ENCODE measurements at places on chromosomes 7 and 10. TPM values are rescaled to one million over a fixed set of nuclear protein-coding genes. Genes with fewer than 3 reads are reported as not detected.

The SOSTDC1 gene
- 0.83 TPM for total RNA-seq

The PRPS1L1 gene
- not detected for total RNA-seq

DNA sequence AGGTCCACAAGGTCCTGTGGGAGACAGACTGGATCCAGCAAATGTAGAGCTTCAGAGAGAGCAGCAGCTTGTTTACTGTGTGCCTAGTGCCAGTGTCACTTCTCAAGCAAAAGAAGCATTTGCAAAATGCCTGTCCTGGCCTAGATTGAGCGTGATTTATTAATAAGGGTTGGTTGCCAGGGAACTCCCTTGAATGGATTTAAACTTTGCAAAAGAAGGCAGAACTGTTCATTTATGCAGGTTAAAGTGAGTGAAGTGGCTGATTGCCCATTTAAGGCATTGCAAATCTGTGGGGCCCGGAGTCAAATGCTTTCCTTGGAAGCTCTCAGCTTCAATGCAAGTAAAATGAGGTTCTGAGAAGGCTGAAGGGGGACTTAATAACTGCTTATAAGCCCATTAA is 71.3 kb downstream of the CDHR3 start:
- H3K27ac ChIP-seq = no peak overlapping the region
- H3K36me3 ChIP-seq = no peaks in the 10 kb centered on the region
- H3K4me3 ChIP-seq = no peak overlapping the region
- no peaks in the 10 kb centered on the region for H3K27me3 ChIP-seq

DNA sequence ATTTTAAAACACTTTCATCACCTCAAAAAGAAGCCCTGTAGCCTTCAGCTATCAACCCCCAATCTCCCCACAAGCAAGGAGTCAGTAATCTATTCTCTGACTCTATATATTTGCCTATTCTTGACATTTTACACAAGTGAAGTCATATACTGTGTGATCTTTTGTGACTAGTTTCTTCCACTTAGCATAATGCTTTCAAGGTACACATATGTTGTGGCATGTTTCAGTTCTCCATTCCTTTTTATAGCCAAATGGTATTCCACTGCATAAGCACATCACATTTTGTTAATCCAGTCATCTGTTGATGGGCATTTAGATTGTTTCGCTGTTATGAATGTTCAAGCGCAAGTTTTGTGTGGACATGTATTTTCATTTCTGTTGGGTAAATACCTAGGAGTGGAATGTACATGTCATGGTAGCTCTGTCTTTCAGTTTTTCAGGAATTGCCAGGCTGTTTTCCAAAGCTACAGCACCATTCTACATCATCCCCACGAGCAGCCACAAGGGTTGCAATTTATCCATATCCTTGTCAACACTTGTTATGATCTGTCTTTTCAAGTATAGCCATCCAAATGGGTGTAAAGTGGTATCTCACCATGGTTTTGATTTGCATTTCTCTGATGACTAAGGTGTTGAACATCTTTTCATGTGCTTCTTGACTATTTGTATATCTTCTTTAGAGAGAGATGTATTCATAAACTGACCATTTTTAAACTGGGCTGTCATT is 405.6 kb downstream of the KCNMA1 start:
- H3K27me3 ChIP-seq = no peaks in the 10 kb centered on the region
- no peak overlapping the region for H3K4me3 ChIP-seq
- H3K4me1 ChIP-seq = peaks cover 28% of the 10 kb centered on the region
- no peak overlapping the region for H3K27ac ChIP-seq

DNA sequence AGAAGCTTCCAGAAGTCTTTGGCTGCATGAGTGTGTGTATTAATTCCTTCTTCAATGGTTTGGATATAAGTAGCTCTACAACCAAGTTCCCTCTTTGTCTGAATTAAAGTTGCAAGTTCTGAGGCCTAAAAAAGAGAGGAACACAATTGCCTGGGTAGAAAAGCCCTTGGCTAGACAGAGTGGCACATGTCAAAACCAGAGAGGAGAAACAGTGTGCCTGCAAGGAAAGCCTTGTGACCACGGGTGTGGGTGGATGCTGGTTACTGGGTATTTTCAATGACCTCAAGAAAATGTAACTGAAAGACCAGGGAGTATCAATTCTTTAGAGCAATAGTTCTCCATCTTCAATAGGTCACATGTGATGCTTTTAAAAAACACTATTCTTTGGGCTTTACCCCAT is 148.3 kb downstream of the SVIL start:
- peaks cover 85% of the 10 kb centered on the region for H3K36me3 ChIP-seq
- no peak for DNase-seq
- peaks cover 74% of the 10 kb centered on the region for H3K4me1 ChIP-seq
- no peaks in the 10 kb centered on the region for H3K27me3 ChIP-seq

GRCh38 chr10:50347394-50347802 is 96.1 kb upstream of the ASAH2 start:
- peaks cover 7% of the 10 kb centered on the region for H3K36me3 ChIP-seq
- no peak overlapping the region for H3K4me3 ChIP-seq
- H3K27ac ChIP-seq = no peak overlapping the region
- no peak for DNase-seq

- H3K36me3 ChIP-seq = no peaks in the 10 kb centered on the region
- no peak for DNase-seq
- peaks cover 15% of the 10 kb centered on the region for H3K4me1 ChIP-seq
- no peak overlapping the region for H3K27ac ChIP-seq
These were observed 820 bp downstream of the BBS9 start for GRCh38 chr7:33130184-33130583.

- DNase-seq = no peak
- H3K4me3 ChIP-seq = no peak overlapping the region
- H3K27ac ChIP-seq = peak overlapping the region; percentile 76
- H3K36me3 ChIP-seq = no peaks in the 10 kb centered on the region
- H3K27me3 ChIP-seq = no peaks in the 10 kb centered on the region
These were observed 16.3 kb downstream of the ZMIZ1 start for GRCh38 chr10:79084972-79085597.

- H3K4me3 ChIP-seq = no peak overlapping the region
- H3K27ac ChIP-seq = peak overlapping the region; percentile 0
- no peaks in the 10 kb centered on the region for H3K36me3 ChIP-seq
- H3K4me1 ChIP-seq = no peaks in the 10 kb centered on the region
These were observed 56.2 kb downstream of the SEMA3A start for GRCh38 chr7:84138411-84138810.
